ENCODE measurements at places on chromosomes 16 and 17.
A peak's percentile ranks its signal among the peaks of the same experiment; 100 is the strongest.

- peak; percentile 63 for DNase-seq
These were observed 3.1 kb upstream of the SETD6 start for GRCh38 chr16:58511933-58512815.

DNA sequence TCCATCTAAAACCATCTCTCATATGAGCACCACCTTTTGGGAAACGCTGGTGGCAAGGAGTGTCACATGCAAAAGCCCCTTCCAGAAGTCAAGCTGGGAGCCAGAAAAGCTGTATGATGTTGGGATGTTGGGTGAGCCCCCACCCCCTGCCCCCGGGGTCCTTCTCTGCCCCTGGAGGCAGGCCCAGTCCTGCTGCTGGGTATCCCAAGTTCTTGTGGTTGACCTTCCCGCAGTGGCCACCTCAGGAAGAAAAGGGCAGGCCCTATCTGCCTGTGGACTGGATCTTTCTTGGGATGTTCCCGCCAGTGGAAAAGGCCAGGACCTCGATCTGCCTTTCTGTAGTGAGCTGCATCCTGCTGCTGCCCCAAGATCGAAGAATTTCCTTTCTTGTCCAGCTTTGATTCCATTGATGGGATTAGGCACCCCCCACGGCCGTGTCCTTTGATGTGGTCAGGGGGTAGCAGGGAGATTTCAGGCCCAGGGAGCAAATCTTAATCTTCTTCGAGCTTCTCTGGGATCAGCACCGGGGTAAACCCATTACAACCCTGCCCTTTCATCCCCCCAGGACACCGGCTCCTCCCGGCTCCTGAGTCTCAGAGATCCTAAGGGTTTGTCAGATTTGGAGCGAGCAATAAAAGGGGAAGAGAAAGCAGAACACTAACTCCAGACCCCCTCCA, 165.6 kb downstream of the RAB11FIP4 start:
- no peak for DNase-seq

DNA sequence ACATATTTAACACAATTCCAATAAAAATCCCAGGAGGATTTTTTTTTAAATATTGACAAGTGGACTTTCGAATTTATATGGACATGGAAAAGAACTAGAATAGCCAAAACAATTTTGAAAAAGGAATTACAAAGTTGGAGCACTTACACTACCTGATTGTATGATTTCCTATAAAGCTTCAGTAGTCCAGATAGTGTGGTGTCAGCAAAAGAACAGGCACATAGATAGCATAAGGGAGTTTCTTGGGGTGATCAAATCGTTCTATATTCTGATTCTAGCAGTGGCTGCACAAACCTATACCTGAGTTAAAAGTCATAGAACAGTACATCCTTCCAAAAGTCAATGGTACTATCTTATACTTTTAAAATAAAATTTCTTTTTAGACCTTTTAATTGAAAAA, 66.4 kb upstream of the CES5A start:
- DNase-seq, result no peak

DNA sequence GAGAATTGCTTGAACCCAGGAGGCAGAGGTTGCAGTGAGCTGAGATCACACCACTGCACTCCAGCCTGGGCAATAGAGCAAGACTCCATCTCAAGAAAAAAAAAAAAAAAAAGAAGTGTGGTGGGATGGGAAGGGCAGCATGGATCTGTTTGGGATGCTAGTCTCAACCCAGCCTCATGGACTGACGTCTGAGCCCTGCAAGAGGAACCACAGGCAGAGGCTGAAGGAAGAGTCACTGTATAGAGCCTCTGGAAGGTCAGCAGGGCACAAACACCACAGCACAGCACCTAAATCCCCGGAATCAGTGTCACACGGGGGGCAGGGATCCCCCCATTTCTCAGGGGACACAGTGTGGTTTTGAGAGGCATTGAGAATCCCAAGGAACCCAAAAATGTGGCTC, 10.9 kb upstream of the CXCL16 start:
- DNase-seq, result no peak

GRCh38 chr17:83164490-83164889, 85.1 kb downstream of the METRNL start:
- DNase-seq, result no peak

- DNase-seq, result no peak
These were observed 57.6 kb upstream of the LHX1 start for GRCh38 chr17:36879624-36880131.

DNA sequence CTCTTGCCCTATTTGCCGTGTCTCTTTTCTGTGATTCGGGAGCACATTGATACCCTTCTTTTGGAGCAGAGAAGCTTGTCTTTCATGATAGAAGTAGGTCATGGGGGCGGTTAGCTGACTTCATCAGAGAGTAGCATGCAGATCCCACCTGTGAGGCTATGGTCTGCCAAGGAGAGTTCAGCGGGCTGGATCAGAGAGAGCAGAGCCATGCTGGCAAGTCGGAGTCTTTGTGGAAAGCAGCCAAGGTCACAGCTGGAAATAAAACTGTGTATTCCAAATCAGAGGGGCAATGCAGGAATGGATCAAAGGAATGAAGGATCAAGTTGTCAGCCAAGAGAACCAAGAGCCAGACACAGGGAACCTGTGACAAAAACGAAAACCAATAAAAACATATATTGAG, 595.9 kb downstream of the WWOX start:
- DNase-seq, result no peak

- no peak for DNase-seq
These were observed 24.3 kb downstream of the USP43 start for GRCh38 chr17:9669551-9670008.

DNA sequence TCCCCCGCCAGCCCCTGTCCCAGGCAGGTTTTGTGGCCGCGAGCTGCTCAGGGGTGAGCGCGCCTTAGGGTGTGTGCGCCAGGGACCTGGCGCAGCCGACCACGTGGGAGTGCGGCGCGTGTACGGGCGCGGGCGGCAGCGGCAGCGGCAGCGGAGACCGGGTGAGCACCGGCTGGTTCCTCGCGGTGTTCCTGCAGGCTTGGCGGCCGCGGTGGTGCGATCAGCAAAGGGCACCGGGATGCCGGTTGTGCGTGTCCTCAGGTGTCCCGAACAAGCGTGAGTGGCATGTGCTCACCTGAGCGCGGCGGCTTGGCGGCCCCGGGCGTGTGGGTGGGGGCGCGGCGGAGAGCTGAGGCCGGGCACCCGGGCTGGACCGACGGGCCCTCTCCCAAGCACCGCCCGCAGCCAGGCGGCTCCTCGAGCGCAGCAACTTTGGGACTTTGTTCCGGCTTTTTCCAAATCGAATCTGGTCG, 381 bp upstream of the HSD11B2 start:
- DNase-seq, result no peak

DNA sequence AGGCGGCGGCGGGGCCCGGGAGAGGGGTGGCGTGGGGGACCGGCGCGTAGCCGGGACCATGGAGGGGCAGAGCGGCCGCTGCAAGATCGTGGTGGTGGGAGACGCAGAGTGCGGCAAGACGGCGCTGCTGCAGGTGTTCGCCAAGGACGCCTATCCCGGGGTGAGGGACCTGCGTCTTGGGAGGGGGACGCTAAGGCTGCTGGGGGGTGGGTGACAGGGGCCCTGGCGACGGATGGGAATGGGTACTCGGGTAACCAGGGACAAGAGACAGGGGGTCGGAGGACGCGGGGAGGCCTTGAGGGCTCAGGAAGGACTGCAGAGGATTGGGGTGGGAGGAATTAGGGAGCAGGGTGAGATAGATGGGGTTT, 243 bp downstream of the RND2 start:
- no peak for DNase-seq

GRCh38 chr16:66604376-66605176, at the start of gene CMTM3:
CMTM3 (plus strand) TSS chr16:66604704; CDS start chr16:66604806, 102 bp downstream.
- DNase-seq, result peak; percentile 60

- peak; percentile 82 for DNase-seq
These were observed 5.5 kb downstream of the TIMM22 start for GRCh38 chr17:1002412-1002753.

GRCh38 chr16:20740007-20740883, 1.4 kb downstream of the THUMPD1 start:
- peak; percentile 11 for DNase-seq

DNA sequence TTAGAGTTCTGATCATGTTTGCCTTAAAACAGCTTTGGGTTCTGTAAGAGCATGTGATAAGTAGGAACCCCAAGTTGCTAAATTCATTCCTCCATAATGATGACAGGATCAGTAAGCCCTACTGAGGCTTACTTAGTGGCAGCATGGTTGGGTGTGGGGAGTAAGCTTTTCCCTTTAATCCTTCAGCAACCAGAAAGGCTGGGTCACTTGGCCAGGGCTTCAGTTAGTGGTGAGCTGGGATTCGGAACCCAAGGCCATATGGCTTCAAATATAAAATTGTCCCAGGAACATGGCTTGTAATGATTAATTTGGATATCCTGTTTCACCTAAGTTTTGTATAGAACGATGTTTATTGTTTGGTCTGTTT, 850 bp downstream of the GINS3 start:
- DNase-seq, result peak; percentile 21
